NCI-H187 (cell line): ENCODE measurements at places on chromosomes 5 and 9.

GRCh38 chr9:14179449-14179848 lies 134.5 kb downstream of the NFIB start:
- no peak for DNase-seq

- no peak for DNase-seq
Measured at GRCh38 chr5:93219641-93220145, 361.3 kb downstream of the NR2F1-AS1 start.

DNA sequence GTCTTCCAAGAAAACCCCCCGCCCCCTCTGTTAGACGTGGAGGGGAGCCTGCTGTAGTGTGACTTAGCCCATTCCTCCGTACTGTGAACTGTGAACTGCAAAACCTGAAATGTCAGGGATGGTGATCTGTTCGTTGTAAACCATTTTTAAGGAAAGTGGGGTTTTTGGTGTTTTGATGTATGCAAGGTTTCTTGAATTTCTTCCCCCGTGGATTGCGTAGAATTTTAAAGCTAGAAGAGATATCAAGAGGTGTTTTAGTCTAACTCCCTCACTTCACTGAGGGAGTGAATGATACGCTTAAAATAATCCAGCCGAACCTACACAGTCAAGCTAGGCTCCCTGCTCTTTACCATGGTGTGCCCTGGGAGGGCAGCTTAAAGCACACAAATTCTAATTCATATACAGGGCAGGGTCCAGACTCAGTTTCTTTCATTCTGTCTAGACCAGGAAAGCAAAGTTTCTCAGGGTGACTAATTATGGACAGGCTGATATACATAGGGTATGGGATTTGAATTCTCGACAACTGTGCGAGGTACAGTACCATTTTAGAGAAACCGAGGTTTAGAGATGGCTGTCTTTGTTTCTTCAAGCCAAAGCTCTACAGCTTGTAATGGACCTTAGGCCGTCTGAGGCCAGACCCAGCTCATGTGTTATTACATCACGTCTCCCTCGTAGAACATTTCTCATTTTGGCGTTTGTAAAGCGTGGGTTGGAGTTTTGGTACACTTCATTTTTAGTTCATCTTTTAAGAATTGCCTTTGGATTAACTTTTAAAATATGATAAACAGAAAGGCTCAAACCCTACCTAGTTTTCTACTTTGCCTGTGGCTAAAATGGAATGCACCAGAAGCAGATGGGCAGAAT lies 2.7 kb downstream of the PTGER4 start:
- no peak for DNase-seq

DNA sequence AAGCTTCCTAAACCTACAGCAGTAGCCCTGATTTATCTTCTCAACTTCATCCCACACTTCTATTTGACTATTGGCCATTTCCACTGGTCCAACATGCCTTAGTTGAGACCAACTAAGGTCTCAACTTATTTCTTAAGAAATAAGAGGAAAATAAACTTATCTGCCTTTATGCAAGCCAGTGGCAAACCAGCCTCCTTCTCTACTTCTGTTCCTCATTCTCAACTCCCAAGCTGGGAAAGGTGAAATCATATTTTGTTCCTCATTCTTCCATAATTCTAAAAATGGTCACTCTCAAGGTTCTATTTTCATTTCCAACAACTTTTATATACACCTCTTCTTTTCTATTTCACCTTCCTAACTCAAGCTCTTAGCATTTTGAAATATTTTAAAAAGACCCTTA lies 149.6 kb upstream of the C9orf72 start:
- DNase-seq: no peak

GRCh38 chr9:34823778-34824177 lies 113.8 kb upstream of the CCL21 start:
- no peak for DNase-seq

DNA sequence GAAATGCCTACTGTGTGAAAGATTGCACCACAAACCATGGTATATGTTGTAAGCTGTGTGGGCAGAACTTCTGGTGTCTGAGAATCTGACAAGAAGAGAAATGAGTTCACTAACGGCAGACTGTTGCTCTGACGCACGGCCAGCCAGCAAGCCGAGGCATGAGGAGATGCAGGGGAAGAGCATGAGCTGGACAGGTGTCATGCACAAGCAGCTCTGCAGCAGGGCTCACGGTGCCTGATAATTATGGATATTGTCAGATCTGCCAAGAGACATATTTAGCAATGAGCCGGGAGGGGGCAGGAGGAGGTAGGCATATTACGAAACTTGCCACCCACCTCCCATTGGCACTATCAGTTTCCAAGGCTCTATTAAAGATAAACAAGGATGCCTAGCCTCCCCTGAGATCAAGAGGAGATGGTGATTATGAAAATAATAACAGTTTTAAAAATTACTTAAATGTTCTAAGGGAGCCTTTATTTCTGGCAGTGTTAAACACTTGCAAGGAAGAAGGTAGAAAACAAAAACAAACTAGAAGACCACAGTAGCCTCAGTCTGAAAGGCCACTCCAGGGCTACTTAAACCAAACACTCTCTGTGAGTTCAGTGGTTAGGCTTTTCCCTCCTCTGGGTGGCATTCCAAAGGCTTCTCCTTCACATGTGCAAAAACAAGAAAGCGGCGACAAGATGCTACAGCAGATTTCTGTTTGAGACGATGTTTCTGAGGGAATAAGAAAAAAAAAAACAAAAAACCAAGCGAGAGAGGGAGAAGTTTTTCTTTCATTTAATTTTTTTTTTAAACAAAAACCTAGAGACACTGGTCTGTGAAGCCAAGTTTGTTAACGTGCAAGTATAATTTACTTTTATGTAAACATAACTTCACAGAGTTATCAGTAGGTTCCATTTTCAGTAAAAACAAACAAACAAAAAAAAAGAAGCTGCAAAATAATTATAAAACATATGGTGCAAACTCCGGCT lies 339.5 kb downstream of the BNC2 start:
- no peak for DNase-seq

- no peak for DNase-seq
Measured at GRCh38 chr9:5896863-5897262, 6.2 kb downstream of the MLANA start.

DNA sequence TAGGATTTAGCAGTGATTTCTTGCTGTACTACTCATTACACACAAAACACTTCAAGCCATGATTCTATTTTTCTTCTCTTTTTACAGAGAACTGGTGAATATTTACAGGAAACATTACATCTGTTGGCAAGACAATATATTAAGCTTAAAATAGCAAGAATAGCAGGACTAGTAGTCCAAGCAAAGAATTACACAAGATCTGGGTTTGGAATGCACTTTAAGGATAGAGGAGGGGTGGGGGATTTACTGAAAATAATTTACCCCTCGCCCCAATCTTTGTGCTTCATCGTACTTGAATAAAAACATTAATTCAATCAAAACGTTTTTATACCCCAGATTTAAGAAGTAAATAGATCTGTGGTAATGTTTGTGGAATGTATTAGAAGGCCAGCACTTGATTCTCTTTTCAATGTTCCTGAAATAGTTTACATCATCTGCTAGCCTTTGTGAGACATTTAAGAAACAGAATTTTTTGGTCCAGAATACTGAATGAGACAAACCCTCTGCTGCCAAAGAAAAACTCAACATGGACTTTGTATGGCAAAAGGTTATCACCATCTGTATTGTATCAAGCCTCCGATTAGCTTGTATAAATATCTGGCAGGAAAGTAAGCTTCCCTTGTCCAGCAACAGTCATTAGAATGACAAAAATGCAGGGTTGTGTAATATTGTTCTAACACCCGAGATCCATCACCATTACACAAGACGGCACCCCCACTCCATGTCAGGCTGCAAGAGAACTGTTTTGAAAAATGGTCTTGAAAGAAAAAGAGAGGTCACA lies 23.8 kb downstream of the SVEP1 start:
- DNase-seq: no peak

GRCh38 chr5:7473668-7474215 lies 77.8 kb downstream of the ADCY2 start:
- no peak for DNase-seq

- DNase-seq: no peak
Measured at GRCh38 chr5:73229271-73229670, 56.3 kb downstream of the TMEM174 start.

DNA sequence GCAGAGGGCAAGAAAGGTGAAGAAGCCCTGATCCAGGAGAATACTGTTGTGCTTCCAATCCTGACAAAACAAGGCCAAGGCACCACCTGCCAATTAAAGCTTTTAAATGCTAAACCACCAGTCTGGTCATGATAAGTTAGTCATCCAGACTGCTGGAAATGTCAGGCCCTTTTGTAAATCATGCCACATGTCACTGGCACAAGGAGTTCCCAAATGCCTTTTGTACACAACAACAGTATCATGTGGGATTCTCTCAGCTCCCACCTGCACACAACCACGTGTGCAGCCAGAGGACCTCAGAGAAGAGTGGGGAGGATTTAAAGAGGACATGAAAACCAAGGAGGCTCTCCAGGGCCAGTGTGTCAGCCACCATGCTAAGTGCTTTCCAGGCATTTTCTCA lies 99.3 kb downstream of the CDK5RAP2 start:
- DNase-seq: no peak

GRCh38 chr5:83895860-83896259 lies 175.2 kb upstream of the HAPLN1 start:
- no peak for DNase-seq

DNA sequence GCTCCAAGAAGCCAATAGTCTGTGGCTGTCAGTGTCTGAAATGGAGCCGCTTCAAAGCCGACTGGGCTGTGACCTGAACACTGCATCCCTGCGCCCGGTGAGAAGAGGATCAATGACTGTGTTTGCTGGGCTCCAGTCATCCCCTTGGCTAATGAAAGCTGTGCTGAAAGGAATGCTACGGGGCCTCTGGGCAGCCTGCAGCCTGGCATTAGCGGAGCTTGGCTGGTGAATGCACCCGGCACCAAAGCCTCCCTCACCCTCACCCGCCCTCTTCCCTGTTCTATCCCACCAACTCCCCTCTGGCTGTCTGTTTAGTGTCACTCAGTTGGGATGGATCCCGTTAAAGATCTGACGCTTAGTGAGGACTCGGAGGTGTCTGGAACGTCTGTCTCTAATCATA lies 355.3 kb downstream of the BNC2 start:
- DNase-seq: no peak

- DNase-seq: no peak
Measured at GRCh38 chr5:23235246-23235645, 272.2 kb upstream of the PRDM9 start.

- DNase-seq: no peak
Measured at GRCh38 chr9:117952581-117952980, 248.4 kb downstream of the TLR4 start.

- DNase-seq: no peak
Measured at GRCh38 chr5:89279391-89280036, 396.5 kb upstream of the MEF2C start.

DNA sequence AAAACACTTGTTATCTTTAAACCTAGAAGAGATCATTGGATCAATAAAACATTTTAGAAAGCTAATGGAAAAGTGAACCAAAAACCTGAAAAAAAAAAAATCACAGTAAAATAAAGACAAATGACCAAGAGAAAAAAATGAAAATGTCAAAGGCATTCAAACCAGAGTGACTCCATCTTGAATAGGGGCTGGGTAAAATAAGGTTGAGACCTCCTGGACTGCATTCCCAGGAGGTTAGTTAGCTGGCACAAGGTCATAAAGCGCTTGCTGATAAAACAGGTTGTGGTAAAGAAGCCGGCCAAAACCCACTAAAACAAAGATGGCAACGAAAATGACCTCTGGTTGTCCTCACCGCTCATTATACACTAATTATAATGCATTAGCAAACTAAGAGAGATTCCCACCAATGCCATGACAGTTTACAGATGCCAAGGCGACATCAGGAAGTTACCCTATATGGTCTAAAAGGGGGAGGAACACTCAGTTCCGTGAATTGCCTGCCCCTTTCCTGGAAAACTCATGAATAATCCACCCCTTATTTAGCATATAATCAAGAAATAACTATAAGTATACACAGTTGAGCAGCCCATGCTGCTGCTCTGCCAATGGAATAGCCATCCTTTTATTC lies 116.7 kb upstream of the NEK6 start:
- no peak for DNase-seq

GRCh38 chr5:170571281-170571731 lies 67.5 kb downstream of the KCNIP1 start:
- DNase-seq: no peak

DNA sequence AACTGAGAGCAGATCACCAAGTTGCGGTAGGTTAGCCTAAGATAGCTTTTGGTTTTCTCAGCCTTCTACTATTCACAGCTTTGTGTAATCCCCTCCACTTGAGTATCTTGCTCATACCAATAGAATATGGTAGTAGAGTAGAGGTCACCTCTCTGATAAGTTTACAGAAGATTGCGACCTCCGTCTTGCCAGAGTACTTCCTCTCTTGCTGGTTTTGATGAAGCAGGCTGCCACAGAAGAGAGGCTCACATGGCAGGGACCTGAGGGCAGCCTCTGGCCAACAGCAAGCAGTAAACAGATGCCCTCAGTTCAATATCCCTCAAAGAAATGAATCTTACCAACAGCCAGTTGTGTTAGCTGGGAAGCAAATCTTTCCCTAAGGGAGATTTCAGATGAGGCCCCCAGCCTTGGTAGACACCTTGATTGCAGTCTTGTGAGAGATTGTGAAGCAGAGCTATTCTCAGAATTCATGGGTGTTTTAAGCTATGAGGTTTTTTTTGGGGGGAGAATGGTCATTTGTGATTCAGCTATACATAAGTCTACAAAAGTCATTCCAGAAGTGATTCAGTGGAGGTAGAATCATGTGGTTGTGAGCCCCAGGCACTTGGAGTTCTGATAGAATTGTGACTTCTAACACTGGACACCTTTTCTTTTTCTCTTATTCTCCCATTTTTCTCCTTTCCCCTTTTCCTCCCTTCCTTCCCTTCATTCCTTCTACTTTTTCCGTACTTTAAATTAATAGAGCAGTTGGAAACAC lies 22.7 kb upstream of the CDKN2B start:
- DNase-seq: no peak

GRCh38 chr5:178732281-178732680 lies 1.8 kb upstream of the ZNF354A start:
- DNase-seq: no peak

DNA sequence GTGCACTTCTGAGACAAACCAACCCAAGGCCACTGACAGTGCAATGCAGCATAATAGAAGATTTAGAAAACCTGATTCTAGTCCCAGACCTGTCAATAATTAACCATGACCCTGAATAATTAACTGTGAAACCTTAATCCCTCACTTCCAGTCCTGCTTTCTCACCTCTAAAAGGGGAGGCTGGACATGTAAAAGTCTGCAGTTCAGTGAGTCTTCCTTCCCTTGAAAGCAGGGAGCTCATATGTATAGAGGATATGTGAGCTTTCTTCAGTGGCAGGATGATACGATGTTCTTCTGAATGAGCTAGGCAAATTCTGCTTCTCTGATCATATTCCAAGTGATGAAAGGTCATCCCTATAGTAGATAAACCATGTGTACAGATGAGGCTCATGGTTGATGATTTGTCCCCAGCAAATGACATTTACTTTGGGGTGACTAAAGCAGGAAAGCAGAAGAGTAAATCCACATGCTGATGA lies 2.9 kb downstream of the KCNV2 start:
- no peak for DNase-seq

DNA sequence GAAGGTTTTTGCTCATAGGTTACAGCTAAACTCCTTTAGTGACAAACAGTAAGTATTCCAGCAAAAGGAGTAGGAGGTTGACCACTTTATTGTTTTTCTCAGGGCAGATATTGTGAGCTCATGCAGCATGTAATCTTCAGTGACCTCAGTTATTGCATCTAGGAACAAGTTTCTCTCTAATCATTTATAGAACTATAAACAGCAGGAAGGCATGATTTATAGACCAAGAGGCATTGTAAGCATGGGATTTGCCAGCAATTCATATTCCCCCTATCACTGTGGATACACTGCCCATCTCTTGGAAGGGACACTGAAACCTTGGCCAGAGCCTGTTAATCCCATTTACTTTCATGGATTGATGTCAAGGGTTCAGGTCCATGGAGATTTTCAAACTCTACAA lies 15.4 kb upstream of the FAM170A start:
- no peak for DNase-seq
